Amniotic stem cell (primary cell): ENCODE measurements at places on chromosomes 5 and 9.
A peak's percentile ranks its signal among the peaks of the same experiment; 100 is the strongest.

DNA sequence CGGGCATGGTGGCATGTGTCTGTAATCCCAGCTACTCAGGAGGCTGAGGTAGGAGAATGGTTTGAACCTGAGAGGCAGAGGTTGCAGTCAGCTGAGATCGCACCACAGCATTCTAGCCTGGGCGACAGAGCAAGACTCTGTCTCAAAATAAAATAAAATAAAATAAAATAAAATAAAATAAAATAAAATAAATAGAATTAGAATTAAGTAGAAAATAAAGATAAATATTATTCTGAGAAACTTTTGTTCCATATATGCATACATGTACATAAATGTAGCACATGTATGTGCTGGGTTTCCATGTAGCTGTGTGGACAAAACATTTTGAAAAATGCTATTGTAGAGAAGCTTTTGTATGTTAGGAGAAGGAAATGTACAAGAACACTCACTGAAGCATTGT, 129.4 kb upstream of the VLDLR start:
- DNase-seq = no peak

GRCh38 chr9:133737774-133738639, at the start of gene SARDH:
Gene SARDH (minus strand): TSS chr9:133738352. CDS start chr9:133734173, 4,179 bp downstream.
- DNase-seq = no peak

GRCh38 chr9:6893350-6894131, 135.8 kb downstream of the KDM4C start:
- no peak for DNase-seq

DNA sequence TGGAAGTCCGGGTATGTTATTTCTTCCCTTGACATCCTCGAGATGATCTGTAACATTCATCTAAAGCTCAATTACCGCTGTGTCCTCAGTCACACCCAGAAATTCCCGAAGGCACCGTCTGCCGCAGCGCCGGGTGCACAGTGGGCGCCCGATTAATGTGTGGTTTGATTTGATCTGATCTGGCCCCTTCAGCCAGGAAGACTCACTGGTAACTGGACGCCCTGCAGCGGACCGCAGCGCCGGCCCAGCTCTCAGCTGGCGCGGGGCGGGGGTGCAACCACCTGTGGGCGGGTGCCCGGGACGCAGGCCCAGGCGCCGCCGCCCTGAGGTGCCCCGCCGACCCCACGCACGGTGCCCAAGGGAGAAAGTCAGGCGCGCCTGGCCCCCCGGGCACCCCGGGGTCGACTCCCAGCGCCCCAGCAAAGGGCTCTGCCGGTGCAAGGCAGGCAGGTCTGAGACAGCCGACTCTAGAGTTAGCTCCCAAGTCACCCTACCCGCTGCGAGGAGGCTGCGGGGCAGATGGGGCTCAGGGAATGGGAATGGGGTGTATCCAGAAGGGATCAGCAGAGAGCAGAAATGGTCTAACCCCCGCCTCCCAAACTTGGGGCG, 1.7 kb downstream of the EPB41L4B start:
- DNase-seq = no peak

DNA sequence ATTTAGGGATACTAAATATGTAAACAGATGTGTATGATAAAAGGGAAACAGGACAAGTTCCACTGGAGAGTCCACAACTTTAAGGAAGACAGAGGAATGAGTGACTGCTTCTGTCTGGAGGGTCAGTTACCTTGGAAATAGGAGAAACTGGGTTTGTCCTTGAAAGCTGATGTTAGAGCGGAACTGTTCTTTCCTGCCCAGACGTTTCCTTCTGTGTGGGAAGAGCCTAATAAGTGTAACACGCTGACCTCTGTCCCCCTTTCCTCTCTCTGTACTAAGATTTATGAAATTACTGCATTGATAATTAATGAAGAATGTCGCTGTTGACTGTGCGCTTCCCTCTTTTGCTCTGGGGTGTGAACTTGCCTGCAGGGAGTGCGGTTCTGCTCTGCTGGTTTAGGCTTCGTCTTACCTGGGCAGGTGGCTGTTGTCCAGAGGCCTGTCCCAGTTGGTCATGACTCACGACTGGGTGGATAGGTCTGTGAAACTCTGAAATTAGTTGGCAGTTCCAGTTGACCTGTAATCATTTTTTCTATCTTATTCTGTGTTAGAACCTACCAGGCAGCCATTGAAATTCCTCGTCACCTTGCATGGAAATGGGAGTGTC, 126.8 kb downstream of the MTRR start:
- no peak for DNase-seq

DNA sequence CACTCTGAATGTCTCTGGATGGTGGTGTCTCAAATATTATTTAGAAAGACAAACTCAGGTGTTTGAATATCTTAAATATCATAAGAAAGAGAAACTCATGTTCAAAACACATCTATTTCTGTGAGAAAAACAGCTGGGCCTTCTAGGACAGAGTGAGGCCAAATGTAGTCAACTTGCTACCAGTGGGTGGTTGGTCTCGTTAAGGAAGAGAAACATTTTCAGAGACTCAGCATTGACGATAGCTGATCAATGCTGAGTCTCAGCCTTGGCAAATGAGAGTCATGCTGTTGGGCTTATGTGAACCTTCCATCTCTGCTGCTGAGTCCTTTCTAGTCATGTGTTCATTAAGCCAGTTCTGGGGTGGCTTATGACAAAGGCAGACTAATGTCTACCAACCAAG, 418.0 kb downstream of the CETN3 start:
- DNase-seq = no peak

DNA sequence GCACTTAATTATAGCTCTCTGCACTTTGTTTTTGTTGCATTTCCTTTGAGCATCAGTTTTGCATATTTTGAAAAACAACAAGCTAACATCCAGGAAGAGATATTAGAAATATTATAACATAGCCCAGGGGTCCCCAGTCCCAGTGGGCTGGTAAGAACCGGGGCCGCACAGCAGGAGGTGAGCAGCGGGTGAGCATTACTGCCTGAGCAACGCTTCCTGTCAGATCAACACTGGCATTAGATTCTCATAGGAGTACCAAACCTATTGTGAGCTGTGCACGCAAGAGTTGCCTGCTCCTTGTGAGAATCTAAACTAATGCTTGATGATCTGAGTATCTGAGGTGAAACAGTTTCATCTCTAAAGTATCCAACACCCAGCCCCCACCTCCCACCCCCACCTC, 675.9 kb upstream of the ZNF608 start:
- no peak for DNase-seq

DNA sequence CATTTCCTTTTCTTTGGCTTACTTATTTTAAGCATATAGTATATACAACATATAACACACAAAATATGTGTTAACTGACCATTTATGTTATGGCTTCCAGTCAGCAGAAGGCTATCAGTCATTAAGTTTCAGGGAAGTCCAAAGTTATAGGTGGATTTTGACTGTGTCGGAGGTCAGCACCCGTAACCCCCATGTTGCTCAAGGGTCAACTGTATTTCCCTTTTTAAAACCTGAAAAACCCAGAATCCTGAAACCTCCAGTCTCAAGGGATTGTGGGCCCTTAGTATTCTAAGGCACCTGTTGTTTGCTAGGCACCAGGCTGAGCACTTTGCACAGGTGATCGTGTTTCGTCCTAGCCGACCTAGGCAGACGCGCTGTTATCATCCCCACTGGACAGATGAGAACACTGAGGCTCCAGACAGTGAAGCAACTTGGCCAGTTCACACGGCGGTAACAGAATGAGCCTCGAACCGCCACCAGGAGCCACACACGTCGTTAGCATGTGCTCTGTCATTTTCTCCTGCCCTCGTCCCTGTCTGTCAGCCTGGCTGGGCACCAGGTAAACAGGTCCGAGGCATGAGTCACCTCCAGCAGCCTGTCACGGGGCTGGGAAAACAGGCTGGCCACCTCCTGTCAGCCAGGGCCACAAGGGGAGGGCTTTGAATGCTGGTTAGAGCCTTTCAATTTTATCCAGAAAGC, 39.9 kb downstream of the DUSP1 start:
- no peak for DNase-seq

DNA sequence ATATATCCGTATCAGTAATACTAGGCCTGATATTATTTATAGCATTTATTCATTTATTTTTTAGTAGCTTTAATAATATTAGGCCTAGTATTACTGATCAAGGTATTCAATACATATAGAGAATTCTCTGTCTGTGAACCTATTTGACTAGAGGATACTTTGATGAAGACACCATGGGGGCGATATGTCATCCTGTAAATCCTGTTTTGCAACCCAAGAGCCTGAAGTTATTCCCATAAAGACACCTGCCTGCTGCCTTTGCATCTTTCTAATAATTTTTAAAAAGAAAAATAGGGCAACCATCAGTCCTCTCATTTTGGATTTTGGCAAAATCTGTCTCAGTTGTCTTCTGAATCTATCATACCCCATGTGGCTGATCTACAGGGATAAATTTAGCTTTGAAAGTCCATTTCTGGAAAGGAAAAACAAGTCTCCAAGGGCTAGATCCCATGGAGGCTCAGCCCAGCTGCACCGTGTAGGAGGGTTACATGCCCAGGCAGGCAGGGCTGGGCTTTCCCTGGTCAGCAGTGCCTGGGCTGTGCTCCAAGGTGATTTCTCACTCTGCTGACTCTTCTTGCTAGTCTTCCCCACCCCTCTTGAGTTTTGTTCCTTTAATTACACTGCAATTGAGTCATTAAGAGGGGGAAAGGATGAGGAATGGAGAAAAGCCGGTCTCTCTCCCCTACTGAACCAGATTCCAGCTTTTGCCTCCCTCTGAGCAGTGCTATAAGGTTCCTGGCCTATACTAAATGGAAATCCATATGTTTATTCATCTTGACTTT, 169.0 kb downstream of the TRIM32 start:
- DNase-seq = no peak

- DNase-seq = no peak
Measured at GRCh38 chr5:6491196-6491918, 42.7 kb downstream of the UBE2QL1 start.

DNA sequence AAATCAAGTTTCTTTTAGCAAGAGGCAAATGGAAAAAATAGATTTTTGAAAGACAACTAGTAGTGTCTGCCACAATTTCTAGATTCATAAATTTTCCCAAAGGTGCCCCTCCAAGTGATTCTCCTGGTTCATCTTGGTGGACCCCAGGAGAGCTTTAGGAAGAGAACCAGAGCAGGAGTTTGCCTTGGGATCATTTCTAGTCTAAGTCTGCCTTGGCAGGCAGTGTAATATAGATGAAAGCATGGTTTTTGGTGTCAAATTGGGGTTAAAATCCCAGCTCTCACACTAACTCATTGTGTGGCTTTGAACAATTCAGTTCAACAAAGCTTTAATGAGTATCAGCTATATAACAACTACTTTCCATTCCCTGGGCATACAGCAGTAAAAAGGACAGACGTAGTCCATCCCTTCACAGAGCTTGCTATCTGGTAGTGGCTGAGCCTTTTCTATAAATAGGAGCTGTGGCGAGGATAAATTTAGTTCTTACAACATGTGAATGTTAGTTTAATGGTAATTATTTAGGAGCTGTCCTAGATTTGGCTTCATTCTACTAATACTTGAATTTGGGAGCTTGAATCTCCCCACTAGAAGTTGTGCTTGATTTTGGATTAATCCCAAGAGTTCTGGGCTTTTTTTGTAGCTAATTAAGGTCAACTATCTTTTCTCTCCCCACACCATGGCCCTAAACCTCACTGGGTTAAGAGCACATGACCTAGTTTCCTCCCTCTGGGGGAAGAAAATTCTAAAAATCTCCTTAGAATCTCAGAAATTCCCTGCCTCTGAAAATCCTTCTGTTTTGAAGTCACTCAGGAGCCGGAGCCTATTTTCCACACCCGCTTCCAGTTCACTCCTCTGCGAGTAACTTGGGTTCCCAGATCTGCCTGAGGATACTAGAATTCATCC, 197.8 kb downstream of the PCSK1 start:
- DNase-seq = no peak

GRCh38 chr5:1031306-1031959, 22.8 kb downstream of the NKD2 start:
- DNase-seq = no peak

GRCh38 chr5:114419959-114420358, 58.1 kb downstream of the KCNN2 start:
- peak; percentile 45 for DNase-seq

GRCh38 chr9:112725961-112726360, 8.0 kb upstream of the INIP start:
- no peak for DNase-seq

GRCh38 chr9:37619806-37620205, 27.4 kb upstream of the TOMM5 start:
- DNase-seq = no peak

DNA sequence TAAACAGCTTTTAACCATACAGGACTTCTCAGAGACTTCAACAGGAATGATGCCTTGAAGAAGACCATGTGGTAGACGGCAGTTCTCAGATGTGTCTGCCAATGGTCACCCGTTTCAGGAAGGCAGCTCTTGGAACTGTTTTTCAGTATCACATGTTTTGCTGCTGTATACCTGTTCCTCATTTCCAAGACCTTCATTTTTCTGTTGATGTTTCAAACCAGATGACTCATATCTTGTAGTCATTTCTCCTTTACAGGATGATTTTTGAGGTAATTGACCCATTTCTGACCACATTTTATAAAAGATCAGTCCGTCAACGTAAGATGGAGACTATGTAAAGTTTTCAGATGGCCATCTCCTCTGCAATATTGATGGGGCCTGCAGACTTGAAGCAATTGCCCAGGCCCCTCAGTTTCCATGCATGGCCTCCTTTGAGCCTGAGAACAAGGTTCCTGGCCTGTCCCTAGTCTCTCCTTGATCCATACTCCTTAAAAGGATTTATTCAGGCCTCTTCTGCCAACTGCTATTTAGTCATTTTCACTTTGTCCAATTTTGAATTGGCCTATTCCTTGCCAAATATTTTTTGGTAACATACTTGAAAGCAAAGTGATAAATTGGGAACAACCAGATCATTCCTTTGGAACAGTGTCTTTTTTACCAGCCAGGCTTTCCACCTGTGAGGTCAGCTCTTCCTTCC, 128.6 kb downstream of the PDZD2 start:
- no peak for DNase-seq

GRCh38 chr5:2299388-2300220, 416.9 kb upstream of the IRX4 start:
- DNase-seq = no peak

DNA sequence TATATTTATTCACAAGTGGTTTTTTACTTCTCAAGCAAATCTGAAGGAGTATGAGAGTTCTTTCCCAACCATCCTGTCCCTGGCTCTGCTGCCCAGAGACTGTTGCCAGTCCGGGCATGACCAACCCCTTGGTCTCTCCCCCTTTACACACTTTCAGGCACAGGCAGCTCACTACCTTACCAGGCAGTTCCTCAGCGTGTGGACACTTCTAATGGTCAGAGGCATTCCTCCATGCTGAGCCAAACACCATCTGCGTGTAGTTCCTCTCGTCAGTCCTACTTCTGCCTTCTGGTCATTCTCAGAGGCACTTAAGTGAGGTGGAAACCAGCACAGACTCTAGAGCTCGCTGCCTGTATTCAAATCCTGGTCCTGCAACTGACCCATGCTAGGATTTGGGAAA, 56.1 kb downstream of the TSTD2 start:
- no peak for DNase-seq

GRCh38 chr5:177457852-177458681, 11.5 kb downstream of the PRR7 start:
- no peak for DNase-seq
